Stimulated activated naive CD4-positive, alpha-beta T cell treated with Interleukin-2 at 50 U/mL for 16 hours (primary cell): ENCODE measurements at places on chromosomes 16 and 17.

DNA sequence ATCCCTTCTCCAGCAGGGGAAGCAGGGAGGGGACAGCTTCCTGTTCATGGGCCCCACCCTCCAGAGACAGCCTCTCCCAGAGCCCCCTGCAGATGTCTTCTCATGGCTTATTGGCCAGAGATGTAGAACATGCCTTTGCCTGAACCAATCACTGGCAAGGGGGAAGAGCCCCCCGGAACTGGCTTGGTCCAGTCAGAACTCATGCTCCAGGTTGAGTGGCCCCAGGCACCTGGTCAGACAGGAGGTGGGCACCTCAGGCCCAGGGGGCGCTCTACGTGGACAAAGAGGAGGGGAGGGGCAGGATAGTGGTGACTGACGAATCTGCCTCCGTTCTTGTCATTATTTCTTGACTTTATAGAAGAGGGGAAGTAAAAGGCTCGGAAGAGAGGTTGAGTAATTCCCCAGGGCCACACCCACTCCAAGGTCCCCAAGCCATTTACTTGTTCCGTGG is 23.6 kb downstream of the RAB11FIP4 start:
- no peak for DNase-seq

- no peak for DNase-seq
Observed at GRCh38 chr17:10105513-10106001, 92.8 kb downstream of the GAS7 start.

DNA sequence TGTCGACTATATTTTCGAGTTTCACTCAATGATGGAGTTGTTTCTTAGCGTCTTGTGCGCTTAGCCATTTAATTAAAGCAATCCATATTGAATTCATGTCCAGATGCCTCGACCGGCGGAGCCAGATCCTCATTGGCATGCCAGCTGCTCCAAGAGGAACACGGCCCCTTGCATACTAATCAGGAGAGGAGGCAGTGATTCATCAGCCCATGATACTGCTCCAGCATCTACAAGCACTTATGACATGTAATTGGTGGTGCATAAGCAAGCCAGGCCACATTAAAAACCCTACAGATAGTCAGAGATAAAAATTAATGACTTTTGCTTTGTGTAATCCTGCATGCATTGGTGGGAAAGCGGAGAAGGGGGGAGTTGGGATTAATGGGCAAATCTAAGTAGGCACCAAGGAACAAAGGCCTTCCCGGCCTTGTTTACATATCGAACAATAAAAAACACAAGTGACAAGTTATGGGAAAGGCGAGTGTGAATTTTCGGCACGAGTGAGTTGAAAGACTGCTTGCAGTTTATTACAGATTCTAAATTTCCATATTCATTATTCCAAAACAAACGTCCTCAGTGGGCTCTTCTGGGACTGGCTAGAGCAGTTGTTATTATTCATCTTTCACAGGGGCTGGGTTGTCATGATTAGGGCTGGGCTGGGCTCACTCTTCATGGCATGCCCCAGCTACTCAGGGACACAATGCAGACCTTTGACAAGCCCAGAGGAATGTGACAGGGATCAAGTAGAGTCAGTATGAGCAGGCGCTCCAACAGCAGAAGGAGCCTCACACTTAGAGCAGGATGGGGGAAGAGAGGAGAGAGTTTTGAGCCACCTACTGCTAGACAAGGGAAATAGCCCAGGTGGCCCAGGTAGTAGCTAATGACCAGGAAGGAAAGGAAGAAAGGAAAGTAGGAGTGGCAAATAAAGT is 281.7 kb upstream of the ZFHX3 start:
- no peak for DNase-seq

DNA sequence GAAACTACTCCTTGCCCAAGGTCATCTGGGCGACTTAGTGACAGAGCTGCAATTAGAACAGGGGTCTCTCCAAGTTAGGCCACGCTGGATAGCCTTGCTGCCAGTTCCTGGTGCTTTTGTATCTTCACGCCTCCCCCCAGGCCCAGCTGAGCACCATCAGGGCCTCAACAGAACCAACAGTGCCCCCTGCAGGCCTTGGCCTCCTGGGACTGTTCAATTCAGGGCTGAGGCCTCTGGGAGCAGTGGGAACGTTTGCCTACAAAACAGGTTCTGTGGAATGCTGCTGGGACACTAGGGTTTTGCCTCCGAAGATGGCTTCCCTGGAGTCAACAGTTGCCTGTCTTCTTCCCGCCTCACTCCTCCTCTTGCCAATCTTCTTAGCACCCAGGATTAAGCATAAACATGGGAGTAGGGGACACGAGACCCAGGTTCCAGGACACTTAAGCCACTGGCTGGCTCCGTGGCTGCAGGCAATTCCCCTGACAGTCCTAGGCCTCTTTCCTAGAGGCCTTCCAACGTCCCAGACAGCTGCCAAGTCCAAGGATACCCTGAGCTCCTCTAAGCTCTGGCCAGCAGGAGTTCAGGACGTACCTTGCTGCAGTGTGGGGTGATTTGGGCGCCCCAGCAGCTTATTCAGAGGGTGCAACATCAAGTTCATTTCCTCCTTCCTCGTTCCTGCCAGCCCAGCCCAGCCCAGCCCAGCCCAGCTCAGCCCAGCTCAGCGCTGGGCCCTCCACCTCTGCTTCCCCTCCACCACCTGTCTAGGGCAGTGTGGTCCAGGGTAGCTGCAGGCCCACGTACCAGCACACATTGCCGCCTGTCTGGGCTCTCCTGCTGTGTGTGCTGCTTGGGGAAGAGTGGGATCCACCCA is 246.6 kb upstream of the RPL38 start:
- no peak for DNase-seq
